ENCODE measurements at places on chromosomes 3 and 15.
A peak's percentile ranks its signal among the peaks of the same experiment; 100 is the strongest.

- DNase-seq: peak; percentile 22
These were observed 156.6 kb downstream of the MCTP2 start for GRCh38 chr15:94387849-94388441.

DNA sequence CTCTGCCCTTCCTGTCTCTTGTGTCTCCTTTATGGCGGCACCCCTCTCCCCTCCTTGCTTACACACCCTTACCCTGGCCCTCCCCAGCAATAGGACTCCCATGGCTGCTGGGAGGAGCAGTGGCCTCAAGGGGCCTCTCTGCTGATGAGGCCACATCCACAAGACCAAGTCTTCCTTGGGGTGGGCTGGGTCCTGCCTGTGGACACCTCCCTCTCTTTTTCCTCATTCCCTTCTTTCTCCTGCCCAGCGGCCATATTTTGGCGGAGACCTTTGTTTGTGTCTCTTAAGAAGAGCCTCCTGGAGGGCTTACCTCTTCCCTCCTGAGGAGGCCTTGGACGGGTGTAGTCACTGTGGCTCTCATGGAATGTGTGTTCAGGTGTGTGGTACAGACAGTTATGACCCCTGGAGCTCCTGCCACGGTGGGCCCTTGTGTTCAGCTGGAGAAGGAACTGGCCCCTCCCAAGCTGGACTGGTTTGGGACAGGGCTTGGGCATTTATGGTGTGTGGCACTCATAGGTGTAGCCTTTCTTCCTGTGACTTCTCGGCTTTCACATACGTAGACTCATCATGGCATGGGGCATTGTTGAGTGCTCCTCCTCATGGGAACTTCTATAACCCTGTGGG, 56.6 kb upstream of the APEH start:
- DNase-seq: no peak

DNA sequence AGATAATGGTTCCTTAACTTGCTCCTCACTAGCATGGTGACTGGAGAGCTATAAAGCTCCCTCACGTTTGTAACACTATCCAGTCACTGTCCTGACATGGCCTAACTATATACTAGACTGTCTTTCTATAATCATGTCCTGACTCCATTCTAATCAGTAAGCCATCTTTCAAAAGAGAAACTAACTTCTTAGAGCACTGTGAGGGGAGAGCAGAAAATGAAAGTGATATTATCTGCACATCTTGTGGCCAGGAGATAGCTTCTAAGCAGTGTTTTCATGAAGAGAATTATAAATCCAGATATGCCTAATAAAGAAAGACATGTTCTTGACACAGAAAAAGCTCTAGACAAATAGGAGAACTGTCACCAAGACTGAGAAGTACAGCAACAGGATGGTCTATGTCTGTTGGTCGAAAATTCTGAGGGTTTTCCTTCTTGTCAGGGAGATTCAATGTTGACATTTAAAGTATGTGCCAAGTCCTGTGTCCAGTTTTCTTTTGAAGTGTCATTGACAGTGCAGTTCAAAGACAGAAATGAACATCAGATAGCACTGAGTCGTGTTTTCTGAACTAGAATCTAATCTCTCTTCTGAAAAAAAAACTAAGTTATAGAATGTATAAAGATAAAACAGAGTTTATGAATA, 230.6 kb upstream of the PEX5L start:
- DNase-seq: no peak

DNA sequence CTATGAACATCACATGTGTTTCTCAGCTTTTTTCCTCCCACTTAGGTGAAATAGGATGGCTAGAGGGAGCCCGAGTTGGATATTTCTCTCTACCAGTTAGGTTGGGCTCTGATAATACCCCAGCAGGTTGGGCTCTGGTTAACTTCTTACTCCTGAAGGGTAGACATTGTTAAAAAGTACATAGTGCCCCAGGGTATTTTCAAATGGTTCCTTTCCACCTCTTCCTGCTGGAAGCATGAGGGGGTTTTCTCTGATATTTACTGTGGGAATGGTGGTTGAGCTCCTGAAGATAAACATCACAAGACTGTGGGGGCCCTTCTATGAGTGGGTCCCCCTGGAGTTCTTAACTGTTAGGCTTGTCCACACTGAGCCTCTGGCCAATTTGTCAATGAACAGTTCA, 36.1 kb upstream of the SPESP1 start:
- no peak for DNase-seq

GRCh38 chr3:185823078-185824044, 1.5 kb downstream of the IGF2BP2 start:
- DNase-seq: peak; percentile 75

DNA sequence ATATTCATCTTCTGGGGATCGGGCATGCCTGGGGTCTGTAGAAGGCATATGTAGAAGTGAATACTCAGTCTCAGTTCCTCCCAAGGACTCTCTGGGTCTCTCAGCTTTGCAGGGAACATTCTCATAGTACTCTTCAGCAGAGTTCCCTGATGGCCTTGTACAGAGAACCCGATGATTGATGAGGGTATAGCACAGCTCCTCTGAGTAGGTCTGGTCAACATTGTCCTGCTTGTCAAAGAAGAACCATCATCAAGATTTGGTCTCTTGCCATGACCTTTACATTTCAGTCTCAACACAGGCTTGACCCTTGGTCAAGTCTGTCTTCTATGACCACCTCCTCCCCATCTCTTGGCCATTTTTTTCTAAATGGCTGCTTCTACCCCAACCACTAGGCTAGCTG, 9.5 kb downstream of the GCSAM start:
- DNase-seq: no peak

DNA sequence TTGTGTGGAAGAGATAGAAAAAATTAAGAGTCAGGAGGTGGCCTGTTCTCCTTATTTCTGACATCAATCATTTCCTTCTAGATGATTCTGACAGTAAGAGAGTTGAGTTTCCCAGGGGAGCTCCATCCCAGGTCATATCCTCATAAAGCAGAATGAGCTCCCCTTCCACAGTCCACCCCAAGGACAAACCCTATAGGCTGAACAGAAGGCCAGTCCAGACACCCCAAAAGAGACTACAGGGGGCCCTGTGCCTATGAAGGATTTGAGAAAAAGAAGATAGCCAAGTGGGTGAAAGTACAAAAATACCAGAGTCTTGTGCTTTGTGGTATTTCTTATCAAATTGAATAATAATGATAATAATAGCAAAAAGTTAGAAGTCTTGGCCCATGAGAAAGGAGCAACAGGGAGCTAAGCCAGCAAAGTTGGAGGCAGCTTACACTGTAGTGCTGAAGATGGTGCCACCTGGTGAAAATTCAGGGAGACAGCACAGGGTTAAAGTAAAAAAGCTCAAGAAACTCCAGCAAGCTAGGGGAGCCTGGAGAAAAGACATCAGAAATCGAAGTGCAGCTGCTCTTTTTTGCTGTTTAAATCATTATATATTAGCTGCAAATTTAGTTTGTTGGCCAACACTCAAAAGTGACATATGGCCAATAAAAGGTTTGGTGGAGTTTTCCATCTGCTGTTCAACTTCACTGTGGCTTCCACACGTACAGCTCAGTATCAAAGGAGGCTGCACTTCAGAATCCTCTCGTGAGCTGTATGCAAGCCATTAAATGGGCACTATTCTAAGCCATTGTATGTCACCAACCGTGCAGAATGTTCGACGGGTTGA, 35.8 kb upstream of the SLC24A5 start:
- peak; percentile 49 for DNase-seq

DNA sequence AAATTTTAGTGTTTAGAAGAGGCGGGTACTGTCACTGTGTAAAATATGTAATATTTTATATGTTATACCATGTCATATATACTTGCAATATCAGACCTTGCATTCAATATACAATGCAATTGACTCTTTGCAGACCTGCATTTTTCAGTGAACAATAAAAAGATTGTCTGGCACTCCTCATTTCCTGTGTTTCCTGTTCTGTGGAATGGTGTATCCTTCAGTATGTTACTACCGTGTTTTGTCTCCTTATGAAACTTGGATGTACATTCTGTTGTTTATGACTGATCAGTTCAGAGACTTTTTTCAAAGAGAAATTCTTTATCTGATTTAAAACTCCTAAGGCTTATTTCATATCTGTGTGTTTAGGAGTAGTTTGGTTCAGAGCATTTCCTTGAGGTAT, 31.5 kb downstream of the APH1B start:
- no peak for DNase-seq

- DNase-seq: peak; percentile 9
These were observed 184.0 kb downstream of the BCHE start for GRCh38 chr3:165653130-165653778.

- DNase-seq: peak; percentile 23
These were observed 68.9 kb upstream of the ZNF280D start for GRCh38 chr15:56802161-56802560.

DNA sequence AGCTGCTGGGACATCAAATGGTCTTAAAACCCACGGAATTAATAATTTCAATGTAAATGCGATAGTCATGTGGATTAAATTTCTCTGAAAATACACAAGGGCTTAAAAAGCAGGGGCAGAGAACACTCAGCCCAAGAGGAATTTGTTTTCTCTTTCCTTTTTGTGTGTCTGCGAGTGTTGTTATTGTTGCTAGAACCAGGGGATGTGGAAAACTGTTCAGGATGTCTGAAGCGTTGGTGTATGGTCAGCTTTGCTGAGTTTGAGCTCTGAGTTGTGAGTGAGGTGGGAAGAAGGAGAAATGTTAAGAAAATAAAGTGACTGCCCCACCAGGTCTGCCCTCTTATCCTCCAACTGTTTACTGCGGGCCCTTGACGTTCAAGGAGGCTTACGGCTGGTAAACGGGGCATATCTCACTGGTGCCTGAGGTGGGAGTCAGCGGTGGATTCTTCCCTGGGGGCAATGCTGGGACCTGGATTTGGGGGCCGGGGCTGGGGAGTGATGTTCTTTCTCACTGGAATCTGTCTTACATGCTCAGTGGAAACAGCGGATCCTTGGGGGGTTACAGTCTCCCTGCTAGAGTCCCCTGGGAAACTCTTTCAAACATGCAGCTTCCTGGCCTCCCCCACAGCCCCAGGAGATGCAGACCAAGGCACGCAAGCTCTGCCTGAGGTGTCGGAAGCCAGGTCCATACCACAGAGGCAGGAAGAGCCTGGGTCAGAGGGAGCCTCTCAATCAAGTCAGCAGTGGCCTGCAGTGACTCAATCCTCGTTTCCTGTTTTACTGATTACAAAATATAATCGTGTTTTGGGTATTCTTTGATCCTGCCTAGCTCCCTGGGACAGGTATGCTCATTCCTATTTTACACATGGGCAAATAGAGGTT, 41.8 kb downstream of the ITGA11 start:
- peak; percentile 58 for DNase-seq

DNA sequence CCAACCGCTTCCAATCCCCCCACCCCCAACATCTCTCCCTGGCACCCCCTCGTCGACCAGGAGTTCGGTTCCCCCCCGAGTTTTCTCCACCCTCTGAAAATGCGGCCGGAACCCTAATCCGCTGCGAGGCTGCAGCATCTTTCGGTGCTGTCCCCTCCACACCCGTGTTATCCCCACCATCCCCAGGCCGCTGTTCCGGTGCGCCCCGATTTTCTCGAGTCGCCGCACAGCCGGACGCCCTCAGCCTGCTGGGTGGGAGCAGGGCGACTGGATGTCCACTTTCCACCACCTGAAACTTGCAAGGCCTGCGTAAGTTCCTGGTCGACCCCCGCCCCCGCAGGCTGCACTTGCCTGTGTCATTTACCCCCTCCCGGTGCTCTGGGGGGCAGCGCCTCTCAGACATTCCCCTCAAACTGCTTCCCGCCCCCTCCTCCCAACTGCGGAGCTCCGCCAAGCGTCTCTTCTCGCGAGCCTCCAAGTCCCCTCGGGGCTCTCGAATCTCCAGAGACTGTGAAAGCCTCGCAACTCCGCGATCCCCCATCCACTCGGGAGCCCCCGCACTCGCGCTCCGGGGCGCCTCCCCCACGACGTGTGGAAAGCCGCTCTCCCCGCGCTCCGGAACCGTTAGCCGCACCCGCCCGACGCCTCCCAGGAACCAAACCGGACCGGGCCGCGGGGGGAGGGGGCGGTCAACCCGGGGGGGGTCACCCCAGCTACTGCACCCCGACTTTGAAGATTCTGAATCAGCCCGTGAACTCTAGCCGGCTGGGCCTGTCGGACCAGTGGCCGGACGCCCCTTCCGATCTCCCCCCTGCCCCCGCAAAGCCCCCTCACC, 566 bp downstream of the ETV5 start:
- peak; percentile 73 for DNase-seq

DNA sequence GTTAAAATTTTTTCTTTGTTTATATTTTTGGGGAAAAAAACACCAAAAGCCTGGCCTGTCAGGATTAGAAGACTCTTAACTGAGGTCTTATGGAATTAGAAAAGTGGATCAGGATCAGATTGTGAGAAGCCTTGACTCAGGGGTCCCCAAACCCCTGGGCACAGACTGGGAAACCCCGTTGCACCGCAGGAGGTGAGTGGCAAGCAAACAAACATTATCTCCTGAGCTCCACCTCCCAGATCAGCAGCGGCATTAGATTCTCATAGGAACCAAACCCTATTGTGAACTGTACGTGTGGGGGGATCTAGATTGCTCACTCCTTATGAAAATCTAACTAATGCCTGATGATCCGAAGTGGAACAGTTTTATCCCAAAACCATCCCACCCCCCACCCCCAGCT, 117.2 kb downstream of the TCF12 start:
- no peak for DNase-seq
